ENCODE measurements at places on chromosomes 1 and 21. TPM values are rescaled to one million over a fixed set of nuclear protein-coding genes. Genes with fewer than 3 reads are reported as not detected.

The ZNF593OS gene
- not detected for total RNA-seq

The SMIM1 gene
- total RNA-seq = 3.0 TPM

The MRTO4 gene
- total RNA-seq = 95.0 TPM

The GCSAML gene
- not detected for total RNA-seq
